Stimulated activated CD4-positive, alpha-beta T cell treated with anti-CD3 and anti-CD28 coated beads, TNF-alpha, amount 100 ng/mL, for 1 hour (primary cell): ENCODE measurements at places on chromosomes 16 and 17.

DNA sequence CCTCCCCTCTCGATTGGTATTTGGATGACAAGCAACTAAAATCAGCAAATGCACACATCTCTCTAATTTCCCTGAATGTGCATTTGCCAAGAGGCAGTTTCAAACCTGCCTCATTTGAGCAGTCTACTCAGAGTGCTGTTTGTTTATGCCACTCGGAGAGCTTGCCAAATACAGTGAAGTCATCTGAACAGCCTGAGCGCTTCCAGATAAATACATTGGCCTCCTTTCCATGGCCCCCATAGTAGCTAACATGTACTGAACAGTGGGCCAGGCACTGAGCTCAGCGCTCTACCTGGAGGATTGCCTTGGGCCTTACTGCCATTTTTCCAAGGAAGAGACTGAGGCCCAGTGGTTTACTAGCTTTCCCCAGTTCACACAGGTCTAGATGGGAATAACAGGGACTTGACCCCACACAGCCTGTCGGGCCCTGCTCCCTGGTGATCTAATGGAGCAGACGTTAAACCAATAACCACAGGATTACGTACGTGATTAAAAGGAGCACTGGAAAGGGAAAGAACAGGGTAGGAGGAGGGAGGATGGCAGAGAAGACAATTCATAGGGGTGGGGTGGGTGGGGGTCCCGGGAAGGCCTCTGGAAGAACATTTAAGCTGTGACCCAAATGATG lies 18.7 kb upstream of the ANKRD40CL start:
- no peak for DNase-seq

GRCh38 chr16:79580453-79581191 lies 19.9 kb downstream of the MAF start:
- no peak for DNase-seq

GRCh38 chr17:78486228-78486802 lies 90.9 kb downstream of the DNAH17 start:
- DNase-seq: no peak

DNA sequence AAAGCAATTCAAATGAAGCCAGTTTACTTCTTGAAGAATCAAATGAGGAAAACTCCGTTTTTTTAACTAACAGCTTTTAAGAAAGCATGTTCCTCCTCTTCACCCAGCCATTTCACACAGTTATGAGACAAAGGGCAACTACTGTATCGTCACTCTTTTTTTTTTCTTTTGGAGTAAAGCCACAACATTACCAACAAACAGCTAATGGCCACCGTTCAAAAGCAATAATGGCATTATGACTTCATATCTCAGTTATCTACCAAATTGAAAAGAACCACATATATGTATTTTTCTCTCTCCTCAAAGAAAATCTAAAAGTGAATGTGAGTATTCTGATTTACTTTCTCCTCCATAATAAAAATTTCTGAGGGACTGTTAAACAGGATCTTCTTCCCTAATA lies 14.5 kb downstream of the GRB2 start:
- no peak for DNase-seq

- DNase-seq: no peak
Observed at GRCh38 chr16:1963806-1964505, 670 bp downstream of the RPS2 start.

DNA sequence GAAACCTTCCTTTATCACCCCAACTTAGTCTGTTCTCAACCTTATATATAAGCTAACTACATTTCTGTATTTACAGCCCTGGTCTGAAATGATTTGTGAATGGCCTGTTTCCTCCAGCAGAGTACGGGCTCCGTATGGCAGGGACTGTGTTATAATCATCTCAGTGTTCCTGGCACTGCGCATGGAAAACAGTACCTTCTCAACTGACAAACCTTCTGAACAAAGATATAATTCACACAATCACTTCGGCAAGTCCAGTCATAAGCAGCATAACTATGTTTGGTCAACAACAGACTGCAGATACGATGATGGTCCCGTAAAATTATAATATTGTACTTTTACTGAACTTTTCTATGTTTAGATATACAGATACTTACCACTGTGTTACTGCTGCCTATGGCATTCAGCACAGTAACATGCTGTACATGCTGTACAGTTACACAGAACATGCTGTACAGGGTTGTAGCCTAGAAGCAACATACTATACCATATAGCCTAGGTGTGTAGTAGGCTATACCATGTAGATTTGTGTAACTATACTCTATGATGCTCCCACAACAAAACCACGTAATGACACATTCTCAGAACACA lies 30.0 kb downstream of the ANKFY1 start:
- no peak for DNase-seq

DNA sequence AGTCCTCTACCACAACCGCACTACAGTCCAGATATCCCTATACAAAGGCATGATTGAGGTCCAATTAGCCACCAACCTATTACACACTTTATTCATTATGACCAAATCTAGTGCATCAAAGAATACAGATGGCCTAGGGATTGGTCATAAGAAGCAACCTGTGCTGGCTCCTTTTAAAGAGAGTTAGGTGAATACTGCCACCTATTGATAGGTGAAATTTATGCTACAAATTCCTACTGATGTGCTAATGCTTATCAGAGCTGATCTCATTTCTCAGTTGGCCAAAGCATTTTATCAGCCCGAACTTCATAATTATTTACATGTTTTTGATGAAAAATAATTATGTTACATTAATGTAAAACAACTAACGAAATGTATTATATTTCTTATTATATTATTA lies 166.3 kb downstream of the ANKFN1 start:
- DNase-seq: no peak

- DNase-seq: no peak
Observed at GRCh38 chr17:83193336-83194185, 114.2 kb downstream of the METRNL start.

DNA sequence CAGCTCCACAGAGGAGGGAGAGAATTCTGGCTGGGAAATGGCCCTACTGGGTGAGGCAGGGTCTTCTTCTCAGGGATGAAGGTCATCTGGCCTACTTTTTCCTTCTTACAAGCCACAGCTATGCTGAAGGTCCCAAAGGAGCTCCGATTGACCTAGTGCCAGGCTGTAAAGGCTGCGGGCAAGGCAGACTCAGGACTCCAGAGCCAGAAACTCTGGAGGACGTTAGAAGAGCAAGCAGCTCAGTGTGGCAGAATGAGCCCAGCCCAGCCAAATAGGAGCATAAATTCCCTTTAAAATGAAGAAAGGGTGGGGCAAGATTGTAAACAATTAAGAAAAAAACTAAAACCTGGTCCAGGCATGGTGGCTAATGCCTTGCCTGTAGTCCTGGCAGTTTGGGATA lies 20.1 kb upstream of the CNOT1 start:
- no peak for DNase-seq

DNA sequence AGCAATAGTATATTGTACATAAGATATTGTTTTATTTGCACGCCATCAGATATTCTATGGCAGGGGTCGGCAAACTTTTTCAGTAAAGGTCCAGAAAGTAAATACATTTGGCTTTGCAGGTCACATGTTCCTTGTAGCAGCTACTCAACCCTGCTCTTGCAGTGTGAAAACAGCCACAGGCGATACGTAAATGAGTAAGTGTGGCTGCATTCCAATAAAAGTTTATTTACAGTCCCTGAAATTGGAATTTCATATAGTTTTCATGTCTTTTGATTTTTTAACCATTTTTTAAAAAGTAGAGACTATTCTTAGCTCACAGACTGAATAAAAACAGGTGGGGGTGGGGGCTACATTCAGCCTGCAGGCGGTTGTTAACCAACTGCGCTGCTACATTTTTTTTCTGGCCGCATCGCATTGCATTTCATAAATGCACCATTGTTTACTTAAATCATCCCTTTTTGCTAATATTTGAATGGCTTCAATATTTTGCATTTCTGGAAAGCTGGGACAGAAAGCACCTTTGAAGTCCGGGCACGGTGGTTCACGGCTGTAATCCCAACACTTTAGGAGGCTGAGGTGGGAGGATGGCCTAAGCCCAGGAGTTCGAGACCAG lies 50.5 kb upstream of the HAPSTR1 start:
- DNase-seq: no peak

DNA sequence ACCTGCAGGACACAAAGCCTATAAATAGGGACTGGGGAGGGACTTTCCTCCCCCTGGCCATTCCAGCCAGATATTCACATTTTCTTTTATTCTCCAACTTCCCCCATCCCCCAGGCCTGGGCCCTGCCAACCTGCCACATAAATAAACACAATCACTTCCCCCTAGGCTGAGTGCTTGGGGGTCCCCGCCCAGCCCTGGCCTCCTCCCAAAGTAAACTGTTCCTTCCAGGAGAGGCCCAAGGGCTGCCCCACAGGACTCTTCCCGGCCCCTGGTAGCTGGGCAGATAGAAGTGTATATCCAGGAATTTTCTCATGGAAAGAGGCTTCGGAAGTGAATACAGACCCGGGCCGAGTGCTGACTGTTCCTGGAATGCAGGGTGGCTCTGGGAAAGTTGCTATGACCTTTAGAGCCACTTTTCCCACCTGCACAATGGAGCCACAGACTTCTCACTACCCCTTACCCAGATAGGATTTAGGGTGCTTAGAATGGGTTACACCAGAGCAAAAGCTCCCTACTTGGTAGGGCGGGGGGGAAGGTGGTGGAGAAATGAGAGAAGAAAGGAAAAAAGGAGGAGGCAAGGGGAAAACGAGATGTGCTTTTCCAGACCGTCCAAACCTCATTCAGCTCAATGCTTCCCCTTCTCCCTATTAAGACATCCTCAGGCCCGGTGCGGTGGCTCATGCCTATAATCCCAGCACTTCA lies 8.5 kb downstream of the CSF3 start:
- no peak for DNase-seq

GRCh38 chr16:71474864-71475263 lies 12.8 kb upstream of the ZNF23 start:
- DNase-seq: no peak

DNA sequence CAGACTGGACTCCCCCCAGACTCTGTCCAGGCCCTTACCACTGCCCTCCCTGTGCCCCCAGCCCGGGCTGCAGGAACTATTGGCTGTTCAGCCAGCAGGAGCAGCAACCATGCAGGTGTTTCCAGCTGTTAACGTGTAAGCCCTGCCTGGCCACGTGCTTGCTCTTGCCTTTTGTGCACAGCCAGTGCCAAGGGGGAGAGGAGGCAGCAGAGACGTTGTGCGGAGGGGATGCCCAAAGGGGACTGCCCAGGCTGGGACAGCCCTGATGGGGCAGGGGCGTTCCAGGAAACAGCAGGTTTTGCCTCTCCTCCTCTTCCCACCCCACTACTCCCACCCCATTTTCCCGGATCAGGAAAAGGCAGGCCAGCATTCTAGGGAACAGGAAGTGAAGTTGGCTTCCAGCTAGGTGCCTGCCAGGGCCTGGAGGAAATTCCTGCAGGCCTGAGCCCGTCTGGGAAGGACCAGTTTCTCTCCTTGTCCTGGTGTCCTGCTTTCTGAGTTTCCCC lies 16.7 kb upstream of the LASP1NB start:
- DNase-seq: no peak

- DNase-seq: no peak
Observed at GRCh38 chr16:79169239-79169638, 431.3 kb downstream of the MAF start.

GRCh38 chr16:87380881-87381280 lies 2.7 kb downstream of the FBXO31 start:
- DNase-seq: no peak
